NCI-H187 treated with DMSO at 0.1 percent for 48 hours (cell line): ENCODE measurements at places on chromosomes 2 and 18.

DNA sequence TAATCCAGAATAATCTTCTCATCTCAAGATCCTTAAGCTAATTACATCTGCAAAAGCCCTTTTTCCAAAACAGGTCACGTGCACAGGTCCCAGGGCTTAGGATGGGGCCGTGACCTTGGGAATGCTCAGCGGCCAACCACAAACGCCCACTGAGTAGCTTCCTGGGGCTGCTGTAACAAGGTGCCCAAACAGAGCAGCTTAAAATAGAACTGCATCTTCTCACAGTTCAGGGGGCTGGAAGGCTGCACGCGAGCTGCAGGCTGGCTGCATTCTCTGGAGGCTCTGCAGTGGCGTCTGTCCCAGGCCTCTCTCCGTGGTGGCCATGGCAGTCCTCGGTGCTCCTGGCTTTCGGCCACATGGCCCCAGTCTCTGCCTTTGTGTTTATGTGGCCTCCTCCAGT, 31.9 kb downstream of the ADI1 start:
- no peak for DNase-seq

- DNase-seq = no peak
Observed at GRCh38 chr2:15778529-15779219, 161.7 kb upstream of the MYCN start.

DNA sequence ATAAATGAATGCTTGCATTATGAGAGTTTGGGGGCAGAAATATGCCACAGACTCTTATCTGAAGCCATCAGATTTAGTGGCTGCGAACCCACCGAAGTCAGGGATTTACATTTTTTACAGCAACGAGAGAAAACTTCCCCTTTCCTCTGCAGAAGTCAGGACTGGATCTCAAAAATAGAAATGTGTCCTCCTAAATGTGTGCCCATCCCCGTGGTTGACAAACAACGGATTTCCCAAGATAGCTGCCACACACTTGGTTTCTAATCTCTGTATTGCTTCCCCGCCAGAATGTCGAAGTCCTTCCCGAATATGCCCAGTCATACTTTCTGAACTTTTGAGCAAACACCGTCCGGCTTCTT, 879 bp upstream of the ADAM23 start:
- DNase-seq = no peak

- DNase-seq = no peak
Observed at GRCh38 chr2:205188239-205189138, 493.8 kb upstream of the NRP2 start.
